Activated CD4-positive, alpha-beta T cell treated with anti-CD3 and anti-CD28 coated beads, Interleukin-2, amount 50 U/mL, for 4 hours (primary cell): ENCODE measurements at places on chromosomes 7 and 10.

DNA sequence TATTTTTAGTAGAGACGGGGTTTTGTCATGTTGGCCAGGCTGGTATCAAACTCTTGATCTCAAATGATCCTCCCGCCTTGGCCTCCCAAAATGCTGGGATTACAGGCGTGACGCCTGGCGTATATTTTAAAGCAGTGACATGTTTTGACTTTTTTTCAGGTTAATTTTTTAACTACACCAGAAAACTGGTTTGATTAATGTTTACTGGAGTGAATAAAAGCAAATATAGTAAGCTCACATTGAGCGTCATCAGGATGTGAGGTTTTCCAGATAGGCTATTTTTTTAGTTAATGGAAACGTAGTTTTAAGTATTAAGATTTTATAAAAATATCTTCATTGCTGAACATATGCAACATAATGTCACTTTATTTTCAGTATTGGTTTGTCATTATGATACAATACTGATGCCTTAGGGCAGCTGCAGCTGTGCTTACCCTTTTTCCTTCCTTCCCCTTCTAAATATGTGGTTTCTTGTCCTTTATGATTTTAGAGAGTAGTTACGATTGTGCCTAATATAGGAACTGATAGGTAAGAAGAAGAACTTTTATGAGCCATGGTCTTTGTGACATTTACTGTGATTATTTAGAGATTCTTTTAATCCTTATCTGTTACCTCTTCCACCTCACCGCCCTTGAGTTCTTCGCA, 37.3 kb downstream of the TMEM60 start:
- no peak for DNase-seq

DNA sequence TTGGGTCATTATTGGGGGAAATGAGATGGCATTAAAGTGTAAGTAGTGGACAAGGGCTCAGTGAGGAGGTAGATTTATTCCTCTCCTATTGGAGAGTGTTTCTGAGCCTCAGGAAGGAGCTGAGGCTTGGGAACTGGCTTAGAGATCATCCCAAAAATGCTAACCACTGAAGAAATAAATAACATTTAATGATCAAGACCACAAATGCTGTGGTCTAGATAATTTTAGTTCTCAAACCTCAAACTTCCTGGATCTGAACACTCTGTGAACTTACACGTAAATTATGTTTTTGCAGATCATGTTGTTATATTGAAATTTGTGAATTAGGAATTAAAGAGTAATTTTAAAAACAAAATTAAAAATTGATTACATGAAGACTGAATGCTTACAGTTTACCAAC, 27.3 kb downstream of the MDFIC start:
- DNase-seq: no peak

DNA sequence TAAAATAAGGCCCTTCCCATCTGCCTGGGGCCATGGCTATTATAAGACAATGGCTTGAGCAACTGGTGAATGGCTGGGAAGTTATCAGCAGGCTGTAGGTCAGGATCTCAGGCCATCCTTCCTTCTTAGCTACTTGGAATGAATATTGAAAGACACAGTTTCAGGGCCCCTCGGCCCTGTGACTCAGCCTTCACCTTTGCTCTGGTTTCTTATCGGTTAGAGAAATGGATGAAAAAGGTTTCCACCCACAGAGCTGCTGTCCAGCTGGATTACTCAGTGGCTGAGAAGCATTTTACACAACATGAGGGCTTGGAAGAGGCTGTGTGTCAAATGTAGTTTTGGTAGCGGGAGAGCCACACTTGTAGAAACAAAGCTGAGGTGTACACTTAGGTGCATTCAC, 9.4 kb downstream of the ACSL5 start:
- DNase-seq: no peak

GRCh38 chr10:32906595-32906994, 51.4 kb downstream of the ITGB1 start:
- DNase-seq: no peak

- no peak for DNase-seq
Measured at GRCh38 chr10:11326241-11326640, 285.2 kb downstream of the USP6NL start.

GRCh38 chr10:16570731-16571130, 49.1 kb upstream of the C1QL3 start:
- no peak for DNase-seq

- no peak for DNase-seq
Measured at GRCh38 chr10:4887501-4887900, 61.5 kb downstream of the AKR1E2 start.

GRCh38 chr7:90797596-90797995, 201.5 kb downstream of the CDK14 start:
- no peak for DNase-seq

DNA sequence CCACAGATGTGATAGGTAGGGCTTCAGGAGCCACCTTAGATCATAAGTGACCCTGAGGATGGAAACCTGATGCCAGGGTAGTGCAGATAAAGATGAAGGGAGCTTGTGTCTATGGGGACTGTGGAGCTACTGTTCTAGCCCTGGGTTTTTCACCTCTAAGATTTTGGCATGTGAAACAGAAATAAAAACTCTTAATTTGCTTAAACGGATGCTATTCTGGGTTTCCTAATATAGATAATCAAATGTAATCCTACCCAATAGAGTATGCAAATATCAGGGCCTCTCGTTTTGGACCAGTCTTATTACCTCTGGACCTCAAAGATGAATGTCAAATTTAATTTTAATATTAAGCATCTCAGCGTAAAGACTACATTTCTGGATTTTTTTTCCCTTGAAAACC, 49.3 kb downstream of the ABCB4 start:
- DNase-seq: no peak

GRCh38 chr7:5598769-5599371, 175.2 kb upstream of the TNRC18 start:
- DNase-seq: no peak

- peak; percentile 27 for DNase-seq
Measured at GRCh38 chr10:119131512-119132240, 27.8 kb downstream of the DENND10 start.

GRCh38 chr10:35006836-35007235, 83.3 kb downstream of the CUL2 start:
- DNase-seq: no peak

GRCh38 chr10:93746844-93747284, 10.9 kb upstream of the LGI1 start:
- DNase-seq: no peak

DNA sequence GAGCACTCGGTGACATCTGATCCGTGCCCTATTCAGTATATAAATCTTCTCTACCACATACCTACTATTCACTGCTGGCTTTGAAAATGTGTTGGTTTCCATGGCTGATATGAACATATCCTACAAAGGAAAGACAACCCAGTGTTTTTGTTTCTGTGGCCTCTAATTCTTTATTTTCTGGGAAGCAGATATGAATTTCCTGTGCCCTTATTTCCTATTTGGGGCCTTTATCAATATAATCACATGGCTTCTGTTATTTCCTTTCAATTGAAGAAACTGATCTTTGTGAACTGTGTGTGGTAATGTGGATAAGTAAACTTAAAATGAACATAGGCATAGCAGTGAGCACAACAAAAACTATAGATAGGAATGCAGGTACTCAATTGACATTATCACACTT, 10.6 kb downstream of the CCNJ start:
- DNase-seq: no peak

GRCh38 chr10:113590581-113590980, 37.7 kb downstream of the HABP2 start:
- no peak for DNase-seq

DNA sequence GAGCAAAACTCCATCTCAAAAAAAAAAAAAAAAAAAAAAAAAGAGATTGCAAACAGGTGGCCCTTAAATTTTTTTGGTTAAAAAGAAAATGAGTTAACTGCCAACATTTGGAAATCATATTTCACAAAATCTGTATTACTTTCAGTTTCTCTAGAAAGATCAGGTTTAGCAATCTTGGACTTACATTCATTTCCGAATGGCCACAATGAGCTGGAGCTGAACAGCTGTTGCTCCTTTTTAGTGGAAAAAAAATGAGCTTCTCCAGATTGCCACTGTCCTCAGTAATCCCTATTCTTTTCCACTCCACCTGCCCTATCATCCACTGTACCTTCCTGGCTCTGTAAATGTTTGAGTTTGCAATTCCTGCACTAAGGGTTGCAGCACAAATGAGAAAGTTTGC, 43.6 kb downstream of the RAB11FIP2 start:
- DNase-seq: no peak

DNA sequence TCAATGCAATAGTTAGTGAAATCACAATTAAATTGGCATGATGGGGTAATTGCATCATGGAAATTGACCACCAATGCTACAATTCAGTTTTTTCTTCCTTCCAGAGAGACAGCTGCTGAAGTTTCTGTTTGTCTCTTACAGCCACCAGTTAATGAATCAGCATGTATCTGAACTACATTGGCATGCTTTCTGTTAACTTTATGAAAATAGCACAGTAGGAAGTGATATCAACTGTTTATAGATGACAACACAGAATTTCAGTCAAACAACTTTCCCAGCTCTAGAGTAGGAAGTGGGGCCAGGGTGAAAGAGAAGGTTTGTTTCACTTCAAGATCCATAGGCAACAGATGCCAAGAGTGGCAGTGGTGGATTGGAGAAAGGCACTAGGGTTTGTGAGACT, 339.6 kb upstream of the VWC2 start:
- no peak for DNase-seq

DNA sequence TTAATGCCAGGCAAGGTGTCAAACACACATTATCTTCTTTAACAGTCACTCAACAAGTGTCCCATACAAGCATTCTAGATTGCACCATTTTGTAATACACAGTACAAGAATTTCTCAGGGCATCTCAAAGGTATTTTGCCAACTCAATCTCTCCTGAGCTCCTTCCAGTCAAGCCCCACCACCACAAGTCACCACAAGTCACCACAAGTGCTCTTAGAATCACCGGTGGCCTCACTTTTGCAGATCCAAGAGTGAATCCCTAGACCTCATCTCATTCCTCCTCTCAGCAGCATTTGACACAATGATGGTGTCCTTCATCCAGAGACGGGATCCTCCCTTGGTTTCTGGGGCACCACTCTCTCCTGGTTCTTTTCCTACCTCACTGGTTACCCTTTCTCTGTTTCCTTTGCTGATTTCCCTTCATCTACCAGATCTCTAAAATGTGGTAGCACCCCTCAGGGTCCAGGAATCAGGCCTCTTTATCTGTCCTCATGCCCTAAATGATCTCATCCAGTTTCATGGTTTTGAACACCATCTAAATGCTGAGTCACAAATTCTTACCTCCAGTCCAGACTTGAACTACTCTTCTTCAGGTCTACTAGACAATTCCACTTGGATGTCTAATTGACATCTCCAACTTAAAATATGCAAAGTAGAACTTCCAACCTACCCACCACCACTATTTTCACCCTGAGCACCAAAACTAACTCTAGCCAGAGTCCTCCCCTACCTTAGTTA, 26.9 kb downstream of the VPS41 start:
- DNase-seq: no peak

GRCh38 chr7:105808703-105809590, 67.5 kb downstream of the ATXN7L1 start:
- DNase-seq: peak; percentile 69

DNA sequence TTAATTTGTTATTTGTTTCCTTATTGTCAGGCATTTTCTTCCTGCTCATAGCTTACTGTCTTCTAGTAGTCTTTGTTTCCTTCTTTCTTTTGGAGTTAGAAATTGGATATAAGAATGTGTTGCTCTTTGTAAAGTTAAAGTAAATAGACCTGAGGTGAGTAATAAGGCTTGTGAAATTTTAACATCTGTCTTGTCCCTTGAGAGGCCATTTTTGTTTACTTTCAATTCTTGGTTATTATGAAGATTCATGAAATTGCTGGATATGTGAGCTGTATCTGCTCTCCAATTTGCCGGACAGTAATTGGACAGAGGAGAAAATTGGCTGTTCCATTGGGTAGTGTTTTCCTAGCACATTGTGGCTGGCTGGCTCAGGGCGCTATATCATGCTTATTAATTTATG, 260.7 kb downstream of the EXOC4 start:
- no peak for DNase-seq

- DNase-seq: no peak
Measured at GRCh38 chr7:88106434-88106833, 113.4 kb downstream of the SRI start.

DNA sequence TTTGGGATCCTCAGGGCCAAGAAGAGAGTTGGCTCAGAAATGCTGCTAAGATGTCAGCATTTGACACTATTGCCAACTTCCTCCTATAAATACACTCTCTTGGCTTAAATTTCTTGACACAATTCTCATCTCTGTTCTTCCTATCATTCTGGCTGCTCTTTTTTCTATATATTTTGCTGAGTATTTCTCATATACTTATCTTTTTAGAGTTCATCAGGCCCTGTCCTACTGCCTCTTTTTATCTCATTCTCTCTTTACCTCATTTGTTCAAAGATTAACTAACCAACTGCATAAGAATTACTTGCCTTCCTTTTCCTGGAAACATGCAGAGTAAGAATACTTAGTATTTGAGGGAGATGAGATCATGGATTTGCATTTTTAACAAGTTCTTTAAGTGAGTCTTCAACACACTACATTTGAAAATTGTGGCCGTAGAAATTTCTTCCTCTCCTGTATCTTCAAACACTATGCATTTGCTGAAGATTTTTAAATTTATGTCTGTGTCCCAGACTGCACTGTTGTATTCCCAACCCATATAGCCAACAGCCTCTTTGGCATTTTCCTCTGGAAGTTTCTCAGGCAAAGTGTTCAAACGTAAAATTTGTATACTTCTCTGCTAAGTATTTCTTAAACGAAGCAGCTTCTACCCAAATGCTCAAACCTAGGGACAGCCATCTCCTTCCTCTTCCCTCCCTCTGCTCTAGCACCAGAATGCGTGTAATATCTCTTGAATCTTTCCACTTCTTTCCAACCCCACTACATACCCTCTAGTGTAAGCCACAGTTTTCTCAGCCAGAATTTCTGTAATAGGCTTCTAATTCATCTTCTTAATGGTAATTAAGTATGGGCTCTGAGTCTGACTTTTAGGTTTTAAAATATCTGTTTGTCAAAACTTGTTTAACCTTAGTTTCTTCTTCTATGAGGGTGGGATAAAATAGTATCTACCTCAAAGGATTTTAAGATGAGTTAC, 35.5 kb downstream of the ARL4A start:
- no peak for DNase-seq

DNA sequence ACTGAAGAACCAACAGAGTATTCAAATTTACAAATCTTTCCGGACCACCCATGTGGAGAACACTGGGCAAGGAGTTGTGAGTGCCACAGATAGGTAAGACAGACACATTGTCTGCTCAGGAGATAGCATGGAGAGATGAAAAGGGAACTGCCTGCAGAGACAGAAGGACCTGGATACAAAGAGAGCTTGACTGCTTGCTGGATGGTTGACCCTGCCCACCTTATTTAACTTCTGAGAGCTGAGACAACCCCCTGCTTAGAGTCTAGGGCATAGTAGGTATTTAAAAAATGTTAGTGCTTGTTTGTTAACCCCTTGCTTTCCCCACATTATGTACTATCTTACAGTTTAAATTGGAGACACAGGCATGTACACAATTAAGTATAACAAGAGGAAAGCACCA, 314.1 kb downstream of the THSD7A start:
- DNase-seq: no peak

- no peak for DNase-seq
Measured at GRCh38 chr7:70298780-70299471, 700.7 kb downstream of the AUTS2 start.
